ENCODE measurements at places on chromosomes 11 and 22. TPM values are rescaled to one million over a fixed set of nuclear protein-coding genes. Genes with fewer than 3 reads are reported as not detected.
A peak's percentile ranks its signal among the peaks of the same experiment; 100 is the strongest.

The SYT13 gene
- 1.3 TPM for total RNA-seq

DNA sequence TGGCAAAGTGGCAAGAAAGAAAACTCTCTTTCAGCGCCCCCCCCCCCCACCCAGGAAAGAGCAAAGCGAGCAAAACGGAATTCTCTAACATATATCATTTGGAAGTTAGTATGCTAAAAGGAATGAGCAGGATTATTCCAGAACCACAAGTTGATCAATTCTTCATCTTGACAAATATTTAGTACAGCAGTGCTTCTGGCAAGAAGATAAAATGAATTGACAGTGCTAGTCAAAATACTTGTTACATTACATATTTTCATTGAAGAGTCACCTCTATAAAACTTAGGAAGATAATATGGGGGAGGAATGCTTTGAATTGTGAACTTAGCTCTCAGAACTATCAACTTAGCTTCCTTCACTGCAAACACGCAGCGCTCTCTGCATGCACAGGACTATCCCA lies 377.4 kb downstream of the DYNC2H1 start:
- DNase-seq, result no peak

GRCh38 chr11:133503236-133503635 lies 29.1 kb downstream of the OPCML start:
- DNase-seq, result no peak

- DNase-seq, result peak; percentile 33
Observed at GRCh38 chr11:11391796-11392463, 38.9 kb upstream of the CSNK2A3 start.

- DNase-seq, result no peak
Observed at GRCh38 chr11:102868339-102868738, 6.4 kb downstream of the MMP12 start.

GRCh38 chr22:45804986-45805325 lies 133.3 kb downstream of the ATXN10 start:
- no peak for DNase-seq

GRCh38 chr11:122791836-122792235 lies 46.5 kb upstream of the CRTAM start:
- no peak for DNase-seq

DNA sequence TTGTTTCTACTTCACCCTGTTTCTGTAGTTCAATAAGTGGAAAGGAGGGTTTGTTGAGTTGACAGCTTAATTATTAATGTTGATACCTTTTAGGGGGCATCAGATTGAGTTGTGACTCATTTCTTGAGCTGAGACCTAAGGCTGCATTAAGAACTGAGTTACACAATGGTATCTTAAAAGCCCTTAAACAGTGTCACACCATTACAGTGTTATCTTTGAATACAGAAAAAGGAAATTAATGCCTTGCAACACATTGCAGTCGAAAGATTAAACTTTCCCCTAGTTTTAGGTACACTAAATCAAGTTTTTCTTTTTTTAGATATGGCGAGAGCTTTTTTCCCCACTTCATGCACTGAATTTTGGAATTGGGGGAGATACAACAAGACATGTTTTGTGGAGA lies 16.7 kb downstream of the PAFAH1B2 start:
- no peak for DNase-seq

GRCh38 chr11:66969584-66970225 lies 5.4 kb upstream of the C11orf86 start:
- DNase-seq, result no peak

- no peak for DNase-seq
Observed at GRCh38 chr11:29272019-29272654, 744.7 kb downstream of the KCNA4 start.

The NADSYN1 gene
- 22.0 TPM for total RNA-seq

GRCh38 chr22:43433451-43434274 lies 21.8 kb downstream of the MPPED1 start:
- DNase-seq, result no peak

DNA sequence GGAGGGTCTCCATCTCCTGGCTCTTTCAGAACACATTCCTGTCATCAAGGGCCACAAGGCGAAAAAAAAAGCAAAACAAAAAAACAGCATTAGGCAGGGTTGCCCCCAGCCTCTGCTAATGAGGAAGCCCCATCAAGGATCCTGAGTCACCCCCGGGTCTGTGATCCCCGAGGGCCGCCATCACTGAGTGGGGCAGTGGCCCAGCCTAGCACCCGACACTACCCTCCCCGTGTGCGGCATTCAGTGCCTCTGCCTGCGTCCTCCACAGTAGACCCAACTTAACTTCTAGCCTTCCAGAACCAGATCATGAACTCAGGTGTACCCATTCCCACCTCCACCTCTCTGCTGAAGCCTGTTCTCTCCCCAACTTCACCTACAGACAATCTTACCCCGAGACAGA lies 6.6 kb upstream of the CDC42EP1 start:
- DNase-seq, result no peak

DNA sequence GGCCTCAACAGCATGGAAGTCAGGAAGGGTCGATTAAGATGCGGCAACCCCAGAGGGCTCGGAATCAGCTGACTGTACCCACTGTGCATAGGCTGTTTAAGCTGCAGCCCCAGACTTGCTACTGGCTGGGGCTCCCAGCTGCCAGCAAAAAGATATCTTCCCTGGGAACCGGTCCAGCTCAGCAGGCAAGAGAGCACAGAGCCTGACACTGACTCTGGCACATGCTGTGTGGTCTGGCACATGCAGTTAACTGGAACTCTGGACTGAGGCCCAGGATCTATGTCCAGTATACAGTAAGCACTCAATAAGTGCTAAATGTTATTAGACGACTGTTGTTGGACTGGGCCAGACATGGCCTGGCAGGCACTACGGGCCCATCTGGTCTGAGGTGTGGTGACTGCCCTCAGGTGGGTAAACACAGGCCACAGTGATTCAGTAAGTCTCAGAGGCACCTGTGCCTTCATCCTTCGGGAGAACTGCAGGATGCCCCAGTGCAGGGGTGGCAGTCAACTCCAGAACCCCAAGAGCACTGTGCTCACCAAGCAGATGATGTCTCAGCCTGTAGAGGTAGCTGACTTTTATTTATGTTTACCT lies 87.6 kb downstream of the LARGE1 start:
- DNase-seq, result peak; percentile 82

The ANO9 gene
- 0.38 TPM for total RNA-seq
